Activated naive CD4-positive, alpha-beta T cell treated with anti-CD3 and anti-CD28 coated beads, Interleukin-2, amount 50 U/mL, for 16 hours (primary cell): ENCODE measurements at places on chromosomes 16 and 17.
A peak's percentile ranks its signal among the peaks of the same experiment; 100 is the strongest.

GRCh38 chr17:17134957-17135333 is 71.2 kb downstream of the PLD6 start:
- no peak for DNase-seq

- DNase-seq, result no peak
Observed at GRCh38 chr17:59406808-59407381, 75.4 kb downstream of the YPEL2 start.

DNA sequence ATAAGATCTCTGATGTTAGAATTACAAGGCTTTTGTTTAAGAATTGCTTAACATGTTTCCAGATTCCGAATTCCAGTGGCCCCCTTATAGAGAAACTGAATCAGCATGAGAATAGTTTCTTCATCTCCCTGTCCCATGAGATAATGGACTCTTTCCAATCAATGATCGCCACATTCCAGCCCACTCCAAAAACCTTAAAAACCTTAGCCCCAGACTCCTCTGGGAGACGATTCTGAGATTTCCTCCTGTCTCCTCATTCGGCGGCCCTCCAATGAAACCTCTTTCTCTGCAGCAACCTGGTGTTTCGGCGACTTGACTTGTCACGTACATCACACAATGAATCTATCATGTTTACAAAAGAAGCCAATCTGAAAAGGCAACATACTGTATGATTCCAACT is 197.1 kb upstream of the PSMD7 start:
- no peak for DNase-seq

- peak; percentile 58 for DNase-seq
Observed at GRCh38 chr16:50681021-50681885, at the start of gene SNX20. TSS of gene SNX20 (minus strand) at chr16:50681312. CDS start at chr16:50677526, 3,786 bp downstream.

GRCh38 chr16:80040814-80041213 is 440.3 kb upstream of the MAF start:
- no peak for DNase-seq

- DNase-seq, result no peak
Observed at GRCh38 chr16:82609140-82609539, 17.6 kb upstream of the CDH13 start.

DNA sequence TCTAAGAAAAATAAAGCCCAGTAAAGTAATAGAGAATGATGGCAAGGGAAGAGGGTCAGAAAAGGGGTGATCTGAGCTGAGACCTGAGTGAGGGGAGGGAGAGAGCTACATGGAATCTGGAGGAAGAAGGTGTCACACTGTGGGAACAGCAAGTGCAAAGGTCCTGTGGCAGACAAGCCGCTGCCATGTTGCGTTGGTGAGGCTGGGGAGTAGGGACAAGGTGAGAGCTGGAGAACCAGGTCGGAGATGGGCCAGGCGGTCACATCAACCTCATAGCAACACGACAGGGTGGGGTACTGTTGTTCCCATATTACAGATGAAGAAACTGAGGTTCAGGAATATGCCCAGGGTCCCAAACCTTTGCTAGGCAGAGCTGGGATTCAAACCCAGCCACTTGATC is 16.6 kb upstream of the CALB2 start:
- no peak for DNase-seq

DNA sequence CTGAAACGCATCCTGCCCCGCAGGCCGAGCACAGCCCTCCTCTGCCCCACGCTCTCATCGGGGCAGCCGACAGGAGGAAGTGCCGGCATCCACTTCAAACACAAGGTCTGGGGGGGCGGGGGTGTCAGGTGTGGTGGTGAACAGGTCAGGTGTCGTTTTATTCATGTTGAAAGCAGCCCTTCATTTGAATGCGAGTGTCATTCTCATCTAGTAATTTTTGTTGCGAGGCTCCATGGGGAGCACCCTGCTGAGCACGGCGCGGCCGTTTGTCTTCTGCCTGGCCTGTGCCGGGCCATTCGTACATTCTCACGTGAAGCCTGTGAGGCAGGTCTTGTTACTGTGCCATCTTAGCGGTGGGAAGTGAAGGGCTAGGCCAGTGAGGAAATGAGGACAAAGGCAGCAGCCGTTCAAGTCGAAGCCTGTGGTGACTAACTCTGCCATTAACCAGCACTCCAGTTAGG is 1.9 kb downstream of the ACSF3 start:
- DNase-seq, result no peak

DNA sequence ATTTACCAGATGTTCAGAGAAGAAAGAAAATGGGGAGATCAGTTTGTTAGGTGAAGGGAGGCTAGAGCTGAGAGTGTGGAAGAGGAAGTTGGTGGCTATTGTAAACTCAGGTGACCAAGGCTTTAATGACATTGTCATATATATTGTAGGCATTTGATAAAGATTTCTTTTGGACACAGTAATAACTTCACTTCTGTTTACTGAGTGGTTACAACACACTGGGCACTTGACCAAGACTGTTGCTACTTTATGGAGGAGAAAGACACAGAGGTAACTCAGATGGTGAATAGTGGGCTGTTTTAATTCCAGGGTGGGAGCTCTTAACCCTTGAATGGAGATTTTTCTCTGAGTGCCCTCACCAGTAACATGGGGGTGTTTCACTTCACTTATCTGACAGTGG is 46.0 kb downstream of the TNRC6A start:
- DNase-seq, result no peak

- no peak for DNase-seq
Observed at GRCh38 chr16:51143196-51143977, 7.7 kb downstream of the SALL1 start.

- no peak for DNase-seq
Observed at GRCh38 chr17:66715076-66715675, 119.7 kb upstream of the CACNG5 start.

DNA sequence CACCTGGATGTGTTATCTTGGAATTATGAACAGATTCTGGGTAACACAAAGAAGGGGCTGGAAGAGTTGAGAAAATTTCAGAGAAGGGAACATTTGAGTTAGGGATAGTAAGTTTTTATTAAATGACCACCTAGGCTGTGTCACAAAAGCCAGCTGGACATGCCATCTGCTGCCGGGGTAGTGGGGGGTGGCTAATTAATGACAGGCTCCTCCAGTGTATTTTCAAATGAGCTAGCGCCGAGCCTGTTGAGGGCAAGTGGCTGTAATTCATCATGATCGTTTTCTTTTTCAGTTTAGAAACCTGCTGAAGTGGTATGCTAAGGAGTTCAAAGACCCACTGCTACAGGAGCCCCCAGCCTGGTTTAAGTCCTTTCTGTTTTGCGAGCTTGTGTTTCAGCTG is 6.2 kb downstream of the TMEM97 start:
- DNase-seq, result no peak

GRCh38 chr17:58267347-58268324 is 13.1 kb downstream of the MPO start:
- DNase-seq, result no peak

- DNase-seq, result no peak
Observed at GRCh38 chr17:49577963-49578362, 2.3 kb downstream of the NXPH3 start.

DNA sequence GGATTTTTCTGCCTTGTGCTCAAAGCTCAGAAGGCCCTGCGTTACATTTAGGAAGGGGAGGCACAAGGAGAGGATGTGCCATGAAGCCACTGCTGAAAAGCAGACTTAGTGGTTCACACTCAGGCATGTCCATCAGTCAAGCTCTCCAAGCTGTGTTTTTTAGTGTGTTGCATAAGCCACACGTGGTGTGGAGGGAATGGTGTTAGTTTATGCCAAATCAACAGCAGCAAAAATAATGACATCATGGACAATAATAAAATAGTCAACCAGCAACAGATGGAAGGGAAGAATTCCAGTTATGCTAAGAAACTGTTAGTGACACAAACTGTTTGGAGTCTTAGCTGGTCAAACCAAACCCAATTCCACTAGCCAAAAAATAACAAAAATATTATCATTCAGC is 438.3 kb downstream of the NPIPA7 start:
- DNase-seq, result no peak

DNA sequence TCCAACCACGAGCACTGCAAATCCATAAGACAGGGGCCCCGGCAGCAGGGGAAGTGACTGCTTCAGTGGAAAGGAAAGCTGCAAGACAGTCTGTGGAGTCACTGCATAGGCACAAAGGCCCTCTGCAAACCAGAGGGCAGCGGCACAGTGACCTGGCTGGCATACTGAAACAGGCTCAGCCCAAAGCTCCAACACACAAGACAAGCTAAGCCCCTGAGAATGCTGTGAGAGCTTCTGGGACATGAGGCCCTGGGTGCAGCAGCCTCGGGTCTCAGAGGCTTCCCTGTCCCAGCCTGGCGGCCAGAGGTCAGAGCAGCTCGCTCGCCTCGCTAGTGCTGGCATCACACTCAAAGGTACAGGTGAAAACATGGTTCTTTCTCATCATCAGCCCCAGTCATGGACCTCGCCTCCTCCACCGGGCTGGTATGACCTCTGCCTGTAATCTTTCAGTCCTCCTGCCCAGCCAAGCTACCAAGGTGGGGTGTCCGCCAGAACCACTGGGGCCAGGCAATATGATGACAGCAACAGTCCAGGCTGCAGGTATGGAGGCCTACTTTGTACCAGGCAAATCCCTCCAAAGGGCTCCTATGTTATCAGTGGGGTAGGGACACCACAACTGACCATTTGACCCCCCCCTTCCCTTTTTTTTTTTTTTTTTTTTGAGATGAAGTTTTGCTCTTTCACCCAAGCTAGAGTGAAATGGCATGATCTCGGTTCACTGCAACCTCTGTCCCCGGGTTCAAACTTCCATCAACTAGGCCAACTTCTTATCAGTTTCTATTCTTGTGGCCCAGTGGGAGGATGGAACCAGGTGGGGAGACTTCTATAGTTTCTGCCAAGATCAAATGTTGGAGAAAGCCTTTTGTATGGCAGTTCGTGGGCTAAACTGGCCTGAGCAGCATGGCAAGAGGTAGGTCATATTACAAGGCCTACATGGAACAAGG is 19.2 kb downstream of the ST3GAL2 start:
- no peak for DNase-seq

- peak; percentile 67 for DNase-seq
Observed at GRCh38 chr17:57114085-57114673, 29.1 kb downstream of the AKAP1 start.

DNA sequence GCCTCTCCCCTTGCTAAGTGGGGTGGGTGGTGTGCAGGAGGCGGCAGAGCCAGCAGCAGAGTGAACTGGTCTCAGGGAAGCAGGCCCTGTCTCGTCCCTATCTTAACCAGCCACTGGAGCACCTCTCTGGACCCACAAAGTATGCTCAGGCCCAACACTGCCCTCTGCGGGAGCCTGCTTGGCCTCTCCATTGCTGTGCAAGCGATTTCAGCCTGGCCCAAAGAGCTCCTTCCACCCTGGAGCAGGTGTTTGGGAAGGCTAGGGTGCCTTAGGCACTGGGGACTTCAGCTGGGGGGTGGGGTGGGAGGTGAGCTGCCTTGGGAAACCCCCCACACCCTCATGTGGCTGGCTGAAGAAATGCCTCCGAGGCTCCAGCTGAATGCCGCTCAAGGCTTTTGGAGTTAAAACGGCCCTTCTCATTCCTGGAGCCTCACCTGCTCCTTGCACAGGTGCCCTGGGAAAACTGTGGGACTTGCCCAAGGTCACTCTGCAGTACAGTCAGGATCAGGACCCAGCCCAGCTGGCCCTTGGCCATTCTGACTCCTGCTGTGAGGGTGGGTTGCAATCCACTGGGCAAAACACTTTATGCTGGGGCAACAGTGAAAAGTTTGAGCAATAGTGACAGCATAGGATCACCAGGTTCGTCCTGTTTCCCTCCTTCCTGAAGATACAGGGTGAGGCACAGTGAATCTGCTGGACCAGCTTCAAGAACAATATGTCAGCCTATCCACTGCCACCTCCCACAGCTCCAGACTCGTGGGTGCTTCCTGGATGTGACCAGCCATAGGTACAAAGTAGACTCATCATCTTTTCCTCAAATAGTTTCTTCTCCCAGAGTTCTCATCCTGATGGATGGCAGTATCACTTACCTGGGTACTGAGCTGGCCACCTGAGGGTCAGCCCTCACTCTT is 5.9 kb upstream of the UBE2O start:
- DNase-seq, result no peak
